ENCODE measurements at places on chromosomes 13 and 19.

DNA sequence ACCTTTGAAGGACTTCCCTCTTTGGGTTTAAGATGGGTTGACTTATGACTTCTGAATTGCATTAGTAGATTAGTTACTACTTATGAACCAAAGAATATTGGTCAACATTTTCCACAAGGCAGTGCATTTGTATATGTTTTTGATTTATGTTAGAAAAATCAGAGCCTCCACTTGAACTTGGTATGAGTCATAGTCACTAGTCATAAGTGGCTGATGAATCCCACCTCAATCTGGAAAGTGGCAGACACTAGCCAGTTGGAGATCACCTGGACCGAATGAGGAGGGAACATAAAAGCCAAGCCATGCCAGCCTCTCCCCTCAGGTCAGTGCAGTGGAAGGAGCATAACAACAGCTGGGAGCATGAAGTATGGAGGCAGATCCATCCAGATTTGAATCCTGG lies 39.3 kb upstream of the SPART start:
- no peak for DNase-seq

GRCh38 chr13:31134039-31134711 lies 27.5 kb downstream of the HSPH1 start:
- no peak for DNase-seq

GRCh38 chr13:43270130-43270830 lies 246.9 kb downstream of the DNAJC15 start:
- DNase-seq, result no peak

- peak; percentile 49 for DNase-seq
Measured at GRCh38 chr19:2636897-2637683, 65.4 kb downstream of the GNG7 start.

Data from stimulated activated CD8-positive, alpha-beta memory T cell treated with anti-CD3 and anti-CD28 coated beads, Interleukin-2, amount 100 ng/mL, for 1 hour (primary cell).